ENCODE measurements at places on chromosomes 3 and 15.

- DNase-seq, result no peak
Observed at GRCh38 chr3:193310914-193311723, 67.4 kb downstream of the ATP13A5 start.

DNA sequence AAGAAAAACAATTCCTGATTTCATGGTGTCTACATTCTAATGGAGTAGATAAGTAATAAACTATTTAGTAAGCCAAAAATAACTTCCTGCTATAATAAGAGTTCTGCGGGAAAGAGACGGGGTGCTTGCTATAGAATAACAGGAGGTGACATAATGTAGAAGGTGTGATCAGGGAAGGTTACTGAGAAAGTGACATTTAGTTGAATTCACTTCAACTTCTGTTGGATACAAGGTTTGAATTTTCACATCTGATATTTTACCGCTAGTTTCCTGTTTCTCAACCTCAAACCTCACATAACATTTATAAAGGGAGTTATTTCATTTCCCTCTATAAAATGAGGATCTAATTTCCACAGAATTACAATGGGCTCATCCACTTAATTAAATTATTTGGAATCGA is 102.3 kb upstream of the GBE1 start:
- no peak for DNase-seq

GRCh38 chr3:116863822-116864589 is 154.4 kb downstream of the TUSC7 start:
- DNase-seq, result no peak

DNA sequence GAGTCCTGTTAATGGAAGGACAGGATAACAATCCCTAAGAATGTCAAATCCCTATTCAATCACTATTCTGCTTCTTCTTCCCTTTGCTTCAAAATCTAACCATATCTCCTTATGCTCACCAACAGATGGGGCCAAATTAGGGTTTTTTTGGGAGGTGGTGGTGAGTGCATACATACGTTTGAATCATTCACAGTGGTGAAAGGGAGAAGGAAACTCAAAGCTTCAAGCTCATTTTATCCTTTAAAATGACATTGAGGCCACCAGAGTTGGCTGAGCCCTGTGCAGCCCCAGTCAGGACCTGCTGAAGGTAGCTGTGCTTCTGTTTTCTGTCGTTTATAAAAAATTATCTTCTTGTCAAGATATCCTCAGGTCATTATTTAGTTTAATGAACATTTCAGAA is 607.5 kb upstream of the AGTR1 start:
- DNase-seq, result no peak

- no peak for DNase-seq
Observed at GRCh38 chr3:16147220-16147994, 27.1 kb upstream of the GALNT15 start.

Data from stimulated activated CD4-positive, alpha-beta T cell treated with anti-CD3 and anti-CD28 coated beads, Interleukin-1b, Interleukin-23, amount 100 ng/mL, for 24 hours (primary cell).